Activated CD4-positive, alpha-beta memory T cell treated with anti-CD3 and anti-CD28 coated beads for 36 hours (primary cell): ENCODE measurements at places on chromosomes 11 and 22.

GRCh38 chr11:72347691-72348090 lies 86.6 kb downstream of the CLPB start:
- H3K27me3 ChIP-seq: no peaks in the 10 kb centered on the region
- DNase-seq: no peak
- H3K27ac ChIP-seq: no peak overlapping the region
- H3K4me1 ChIP-seq: peaks cover 11% of the 10 kb centered on the region
- H3K4me3 ChIP-seq: no peak overlapping the region
- peaks cover 3% of the 10 kb centered on the region for H3K36me3 ChIP-seq

DNA sequence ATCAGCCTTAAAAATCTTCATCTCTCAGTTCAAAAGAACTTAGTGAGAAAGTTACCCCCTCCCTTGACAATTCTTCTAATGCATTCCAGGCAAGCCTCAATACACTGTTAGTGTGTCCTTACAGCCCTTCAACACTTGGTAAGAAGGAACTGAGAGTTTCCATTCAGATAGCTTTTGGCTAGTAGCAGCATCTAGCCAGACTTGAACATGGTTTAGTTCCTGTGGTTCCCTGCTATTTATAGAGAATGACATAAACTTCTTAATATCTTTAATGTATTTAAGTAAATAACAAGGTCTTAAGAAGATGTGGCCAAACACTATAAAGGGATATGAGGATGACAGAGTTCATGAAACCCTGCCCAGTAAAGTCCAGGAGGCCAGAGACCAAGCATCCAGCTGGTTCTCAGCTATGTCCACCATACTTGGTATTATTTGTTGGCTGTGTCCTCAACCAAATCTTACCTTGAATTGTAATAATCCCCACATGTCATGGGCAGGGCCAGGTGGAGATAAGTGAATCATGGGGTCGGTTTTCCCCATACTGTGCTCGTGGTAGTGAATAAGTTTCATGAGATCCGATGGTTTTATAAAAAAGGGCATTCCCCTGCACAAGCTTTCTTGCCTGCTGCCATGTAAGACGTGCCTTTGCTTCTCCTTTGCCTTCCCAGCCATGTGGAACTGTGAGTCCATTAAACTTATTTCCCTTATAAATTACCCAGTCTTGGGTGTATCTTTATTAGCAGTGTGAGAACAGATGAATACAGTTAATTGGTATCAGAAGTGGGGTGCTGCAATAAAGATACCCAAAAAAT lies 132.4 kb downstream of the LARGE1 start:
- H3K27me3 ChIP-seq: no peaks in the 10 kb centered on the region
- H3K36me3 ChIP-seq: peaks cover 5% of the 10 kb centered on the region
- H3K4me3 ChIP-seq: no peak overlapping the region
- H3K4me1 ChIP-seq: no peaks in the 10 kb centered on the region

DNA sequence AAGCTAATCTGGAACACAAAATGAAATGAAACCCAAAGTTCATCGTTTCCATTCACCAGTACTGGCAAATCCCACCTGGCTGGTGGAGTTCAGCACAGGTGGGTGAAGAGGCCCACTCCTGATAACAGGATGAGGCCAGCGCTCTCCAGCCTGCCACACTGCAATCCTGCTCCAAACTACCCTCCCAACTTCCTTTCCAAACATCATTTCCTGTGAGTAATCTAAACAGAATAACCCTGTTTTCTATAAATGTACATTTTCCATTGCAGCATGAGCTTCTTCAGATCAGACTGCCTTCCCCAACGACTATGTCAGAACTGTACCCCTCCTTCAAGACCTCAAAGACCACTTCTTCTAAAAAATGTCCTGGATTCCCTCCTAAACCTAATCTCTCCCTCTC lies 15.9 kb upstream of the NFRKB start:
- no peaks in the 10 kb centered on the region for H3K27me3 ChIP-seq
- no peak overlapping the region for H3K4me3 ChIP-seq
- peaks cover 9% of the 10 kb centered on the region for H3K4me1 ChIP-seq
- no peak for DNase-seq
- peaks cover 25% of the 10 kb centered on the region for H3K36me3 ChIP-seq

DNA sequence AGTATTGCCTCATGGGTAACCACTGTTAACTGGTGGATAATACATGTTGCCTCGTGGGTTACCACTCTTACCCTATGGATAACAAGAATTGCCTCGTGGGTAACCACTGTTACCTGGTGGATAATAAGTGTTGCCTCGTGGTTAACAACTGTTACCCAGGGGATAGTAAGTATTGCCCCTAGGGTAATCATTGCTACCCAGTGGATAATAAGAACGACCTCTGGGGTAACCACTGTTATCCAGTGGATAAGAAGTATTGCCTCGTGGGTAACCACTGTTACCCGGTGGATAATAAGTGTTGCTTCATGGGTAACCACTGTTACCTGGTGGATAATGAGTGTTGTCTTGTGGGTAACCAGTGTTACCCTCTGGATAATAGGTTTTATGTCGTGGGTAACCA lies 28.1 kb upstream of the NXPE4 start:
- H3K4me3 ChIP-seq: no peak overlapping the region
- no peaks in the 10 kb centered on the region for H3K4me1 ChIP-seq
- H3K36me3 ChIP-seq: no peaks in the 10 kb centered on the region
- no peak overlapping the region for H3K27ac ChIP-seq

- no peak overlapping the region for H3K4me3 ChIP-seq
- H3K27ac ChIP-seq: no peak overlapping the region
- peaks cover 24% of the 10 kb centered on the region for H3K4me1 ChIP-seq
- H3K36me3 ChIP-seq: peaks cover 3% of the 10 kb centered on the region
Observed at GRCh38 chr11:72754544-72755155, 2.4 kb upstream of the ARAP1 start.

DNA sequence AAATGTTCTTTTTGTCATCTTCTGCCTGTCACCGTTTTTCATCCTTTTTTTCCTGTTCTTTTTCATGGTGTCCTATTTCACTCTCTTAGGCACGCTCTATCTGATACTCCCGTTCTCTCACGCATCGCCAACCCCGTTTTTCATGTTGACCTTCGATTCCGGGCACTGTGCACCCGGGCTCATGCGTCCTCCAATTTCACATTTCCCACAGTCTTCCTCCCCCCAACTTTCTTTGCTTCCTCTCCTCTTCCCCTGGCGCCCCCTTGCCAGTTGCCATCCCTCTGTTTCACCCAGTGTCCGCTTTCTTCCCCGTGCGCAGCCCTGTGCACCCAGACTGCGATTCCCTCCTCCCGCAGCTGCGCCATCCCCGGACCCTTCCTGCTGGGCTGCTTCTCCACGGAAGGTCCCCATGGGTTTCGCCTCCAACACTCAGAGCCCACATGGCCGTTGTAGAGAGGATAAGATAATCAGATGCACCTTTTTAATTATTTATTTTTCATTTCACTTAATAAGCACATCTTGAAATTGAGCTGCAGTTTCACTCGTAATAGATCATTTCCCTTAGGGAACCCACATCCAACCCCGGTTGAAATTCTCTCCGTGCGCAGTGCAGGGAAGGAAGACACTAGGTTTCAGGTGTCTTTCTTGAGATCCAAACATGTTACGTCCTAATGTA lies 791.1 kb downstream of the NTM start:
- H3K27me3 ChIP-seq: no peaks in the 10 kb centered on the region
- no peak overlapping the region for H3K27ac ChIP-seq
- no peak overlapping the region for H3K4me3 ChIP-seq
- no peaks in the 10 kb centered on the region for H3K36me3 ChIP-seq
- H3K4me1 ChIP-seq: no peaks in the 10 kb centered on the region
